ENCODE measurements at places on chromosomes 7 and 10.

DNA sequence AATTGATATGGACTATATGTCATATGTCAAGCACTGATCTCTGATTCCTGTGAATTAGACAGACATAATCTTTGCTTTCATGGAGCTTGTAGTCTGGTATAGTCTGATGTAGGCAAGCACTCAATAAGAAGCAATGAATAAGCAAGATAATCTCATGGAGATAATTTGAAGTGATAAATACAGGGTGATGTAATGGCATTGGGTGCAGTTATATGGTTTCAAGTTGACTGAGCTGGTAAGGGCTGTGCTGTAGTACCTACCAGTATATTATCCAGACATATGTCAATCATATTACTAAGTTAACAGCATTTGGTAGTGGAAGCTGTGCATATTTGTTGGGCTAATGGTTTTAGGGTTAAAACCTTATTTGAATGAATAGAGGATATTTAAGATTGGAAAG is 117.5 kb upstream of the PRPS1L1 start:
- no peak for DNase-seq

GRCh38 chr10:12077580-12078180 is 8.9 kb downstream of the DHTKD1 start:
- DNase-seq = no peak

- DNase-seq = no peak
Measured at GRCh38 chr10:42933448-42934340, 143.2 kb upstream of the RET start.

- DNase-seq = no peak
Measured at GRCh38 chr7:122674502-122674901, 24.4 kb downstream of the RNF133 start.
